ENCODE measurements at places on chromosomes 11 and 22. TPM values are rescaled to one million over a fixed set of nuclear protein-coding genes. Genes with fewer than 3 reads are reported as not detected.

The OR8A1 gene
- 0.37 TPM for polyA plus RNA-seq

The TNNI2 gene
- 3,747 TPM for polyA plus RNA-seq

The NCAPD3 gene
- 13.9 TPM for polyA plus RNA-seq

The PIK3C2A gene
- 17.1 TPM for polyA plus RNA-seq

The SCO2 gene
- 6.1 TPM for polyA plus RNA-seq

The EXPH5 gene
- 0.57 TPM for polyA plus RNA-seq

The OR10A3 gene
- polyA plus RNA-seq = not detected

The CD6 gene
- polyA plus RNA-seq = 0.40 TPM

The CHST1 gene
- 24.0 TPM for polyA plus RNA-seq

The GAL gene
- polyA plus RNA-seq = not detected

The MALAT1 gene
- 191 TPM for polyA plus RNA-seq

The CTSW gene
- 0.81 TPM for polyA plus RNA-seq

The SLC22A6 gene
- not detected for polyA plus RNA-seq

The NXPE2 gene
- 0.10 TPM for polyA plus RNA-seq

The NRGN gene
- 5.3 TPM for polyA plus RNA-seq

The ACR gene
- polyA plus RNA-seq = 0.45 TPM

The PRCP gene
- polyA plus RNA-seq = 89.3 TPM

The DGAT2 gene
- 6.1 TPM for polyA plus RNA-seq

The PARVG gene
- polyA plus RNA-seq = 4.5 TPM

The APOA4 gene
- not detected for polyA plus RNA-seq

The CDHR5 gene
- polyA plus RNA-seq = 4.1 TPM

The GRIK4 gene
- 0.30 TPM for polyA plus RNA-seq

The MPZL2 gene
- polyA plus RNA-seq = 0.90 TPM
